ENCODE measurements at places on chromosomes 2 and 18.

- DNase-seq: no peak
Observed at GRCh38 chr18:38460657-38461056, 895.1 kb upstream of the CELF4 start.

- no peak for DNase-seq
Observed at GRCh38 chr2:88827821-88828220, 136.3 kb downstream of the RPIA start.

DNA sequence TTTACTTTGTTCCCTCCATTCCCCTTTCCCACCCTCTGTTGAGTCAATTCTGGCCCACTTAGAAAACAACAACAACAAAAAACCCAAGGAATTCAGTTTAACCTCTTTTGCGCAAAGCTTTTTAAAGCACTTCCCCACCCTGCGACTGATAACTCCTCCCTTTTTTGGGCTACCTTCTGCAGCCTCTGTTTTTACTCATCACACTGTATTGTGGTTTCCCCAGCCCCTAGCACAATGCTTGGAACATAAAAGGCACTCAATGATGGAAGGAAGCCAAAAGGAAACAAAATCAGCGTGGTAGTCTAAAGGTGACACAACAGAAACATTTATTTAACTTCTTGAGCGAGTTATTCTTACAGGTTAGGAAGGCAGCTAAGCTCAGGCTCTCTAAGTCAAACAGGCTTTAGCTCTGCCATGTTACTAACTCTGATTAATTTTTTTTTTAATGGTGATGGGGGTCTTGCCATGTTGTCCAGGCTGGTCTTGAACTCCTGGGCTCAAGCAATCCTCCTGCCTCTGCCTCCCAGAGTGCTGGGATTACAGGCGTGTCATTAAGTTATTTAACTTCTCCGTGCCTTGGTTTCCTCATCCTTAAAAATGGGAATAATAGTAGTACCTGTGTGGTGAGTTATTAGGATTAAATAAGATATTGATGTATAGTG is 1.3 kb downstream of the CEP68 start:
- DNase-seq: peak; percentile 27

DNA sequence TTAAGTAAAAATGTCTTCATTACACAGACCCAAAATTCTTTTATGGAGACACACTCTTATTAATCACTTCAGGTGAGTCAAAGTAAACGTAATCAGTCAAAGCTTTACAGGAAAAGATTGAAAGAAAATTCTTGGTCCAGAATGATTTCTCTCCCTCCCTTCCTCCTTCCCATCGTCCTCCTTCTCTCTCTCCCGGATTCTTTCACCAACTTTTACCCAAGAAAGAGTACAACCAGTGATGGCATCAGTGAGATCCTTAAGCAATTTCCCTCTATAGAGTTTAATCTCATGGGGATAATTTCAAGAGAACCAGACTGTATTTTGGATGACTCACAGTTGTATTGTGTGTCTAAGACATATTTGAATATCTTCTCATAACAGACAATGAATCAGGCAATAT is 258.1 kb downstream of the ALK start:
- peak; percentile 98 for DNase-seq

- peak; percentile 69 for DNase-seq
Observed at GRCh38 chr2:23497063-23497462, 112.1 kb downstream of the KLHL29 start.

DNA sequence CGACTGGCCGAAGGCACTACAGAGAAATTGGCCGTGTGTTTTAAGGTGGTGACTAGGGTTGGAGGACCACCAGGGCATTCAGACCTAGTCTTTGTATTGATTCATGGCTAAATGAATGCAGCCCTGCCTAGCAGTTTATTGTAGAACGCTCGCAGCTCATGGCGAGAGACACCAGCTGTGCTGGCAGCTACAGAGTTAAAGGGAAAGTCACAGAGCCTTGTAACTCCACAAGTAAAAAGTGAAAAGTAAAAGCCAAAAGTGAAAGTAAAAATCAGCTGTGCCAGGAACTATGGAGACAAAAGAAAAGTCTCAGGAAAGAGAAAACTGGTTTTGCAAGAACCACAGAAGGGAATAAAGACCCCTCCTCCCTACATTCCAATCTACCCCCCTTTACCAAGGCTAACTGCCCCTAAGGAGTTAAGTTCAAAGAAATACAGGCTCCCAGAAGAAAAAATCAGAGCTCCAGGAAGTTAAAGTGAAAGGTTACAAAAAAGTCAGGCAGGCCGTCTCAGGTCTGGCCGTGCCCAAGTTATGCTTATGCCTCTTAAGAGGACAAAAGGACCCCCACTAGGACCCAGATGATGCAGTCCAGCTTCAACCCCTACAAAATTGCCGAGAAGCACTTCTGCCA is 46.4 kb upstream of the SELENOI start:
- DNase-seq: peak; percentile 66

- DNase-seq: no peak
Observed at GRCh38 chr2:128603411-128603924, 284.8 kb upstream of the HS6ST1 start.

DNA sequence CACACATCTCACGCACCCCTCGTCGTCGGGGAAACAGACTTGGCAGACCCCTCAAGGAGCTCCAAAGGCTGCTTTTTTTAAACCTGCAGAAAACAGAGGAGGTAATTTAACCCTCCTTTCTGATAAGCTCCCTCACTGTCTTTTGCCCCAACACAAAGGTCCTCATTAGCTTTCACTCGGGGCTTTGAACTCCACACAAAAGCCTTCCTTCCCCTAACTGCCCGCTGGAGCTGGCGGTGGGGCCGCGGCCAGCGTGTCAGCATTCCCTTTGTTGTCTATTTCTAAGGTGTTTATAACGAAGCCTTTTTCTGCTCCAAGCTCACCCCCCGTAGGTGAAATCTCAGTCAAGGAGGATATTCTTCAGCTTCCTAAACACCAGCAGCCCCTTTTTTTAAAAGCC is 43.5 kb upstream of the ID2 start:
- DNase-seq: no peak

- no peak for DNase-seq
Observed at GRCh38 chr2:16413285-16413684, 252.3 kb downstream of the CYRIA start.

DNA sequence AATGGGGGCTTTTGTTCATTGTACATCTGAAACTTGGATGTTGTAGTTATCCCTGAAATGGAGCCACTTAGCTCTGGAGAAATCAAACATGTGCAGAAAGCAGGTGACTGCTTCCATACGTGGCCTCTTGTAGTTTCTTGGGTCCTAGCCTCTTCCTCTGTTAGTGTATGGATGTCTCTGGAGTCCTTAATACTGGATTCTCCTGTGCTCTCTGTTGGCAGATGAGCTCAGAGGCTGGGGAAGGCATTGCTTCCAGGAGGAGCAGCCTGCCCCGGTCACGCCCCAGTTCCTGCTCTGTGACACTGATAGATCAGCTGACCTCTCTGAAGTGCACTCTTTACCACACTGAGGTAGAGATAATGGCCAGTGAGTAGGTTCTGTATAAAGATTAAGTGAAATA is 176.2 kb downstream of the LDLRAD4 start:
- no peak for DNase-seq

GRCh38 chr2:87996570-87996969 is 19.8 kb downstream of the RNU2-63P start:
- no peak for DNase-seq

- no peak for DNase-seq
Observed at GRCh38 chr2:111022633-111023032, 98.1 kb upstream of the BCL2L11 start.

- DNase-seq: peak; percentile 55
Observed at GRCh38 chr2:71469403-71470398, 16.3 kb downstream of the DYSF start.

DNA sequence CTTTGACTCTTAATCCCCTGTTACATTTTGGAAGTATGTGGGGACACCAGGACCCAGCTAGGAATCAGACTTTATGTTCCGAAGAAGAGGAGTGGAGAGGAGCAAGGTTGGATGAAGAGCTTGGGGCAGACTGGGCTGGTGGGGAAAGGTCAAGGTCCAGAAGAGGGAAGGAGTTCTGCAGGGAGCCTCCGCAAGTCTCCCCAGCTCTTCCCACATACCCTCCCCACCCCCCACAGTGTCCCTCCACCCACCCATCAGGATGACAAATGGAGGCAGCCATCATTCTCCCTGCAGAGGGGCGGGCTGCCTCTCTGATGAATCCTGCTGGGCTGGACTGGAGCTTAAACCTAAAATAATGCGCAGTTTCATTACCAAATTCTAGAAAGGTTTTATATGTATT is 77.2 kb downstream of the ACKR3 start:
- DNase-seq: no peak

DNA sequence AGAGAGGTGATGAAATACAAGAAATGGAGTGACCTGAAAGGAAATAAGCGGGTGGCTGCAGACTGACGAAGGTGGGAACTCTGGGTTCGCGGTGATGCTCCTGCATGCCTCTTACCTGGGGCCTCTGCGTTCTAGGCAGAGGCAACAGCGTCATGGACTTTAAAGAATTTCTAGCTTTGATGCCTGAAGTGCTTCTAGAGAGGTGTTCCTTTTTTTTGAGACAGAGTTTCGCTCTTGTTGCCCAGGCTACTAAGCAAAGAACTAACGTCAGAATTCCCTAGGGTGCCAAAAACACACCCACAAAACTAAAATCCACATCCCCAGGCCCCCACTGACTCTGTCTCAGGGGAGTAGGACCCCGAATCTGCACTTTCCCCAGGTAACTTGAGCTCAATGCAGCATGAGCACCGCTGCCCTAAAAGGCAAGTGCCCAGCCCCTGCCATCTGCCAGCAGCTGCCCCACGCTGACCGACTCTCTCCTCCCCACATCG is 110.5 kb upstream of the ID2 start:
- no peak for DNase-seq

GRCh38 chr2:39930175-39930917 is 151.3 kb upstream of the THUMPD2 start:
- no peak for DNase-seq
